Activated effector memory CD4-positive, alpha-beta T cell treated with Interleukin-2 at 50 U/mL for 16 hours (primary cell): ENCODE measurements at places on chromosomes 5 and 9.

DNA sequence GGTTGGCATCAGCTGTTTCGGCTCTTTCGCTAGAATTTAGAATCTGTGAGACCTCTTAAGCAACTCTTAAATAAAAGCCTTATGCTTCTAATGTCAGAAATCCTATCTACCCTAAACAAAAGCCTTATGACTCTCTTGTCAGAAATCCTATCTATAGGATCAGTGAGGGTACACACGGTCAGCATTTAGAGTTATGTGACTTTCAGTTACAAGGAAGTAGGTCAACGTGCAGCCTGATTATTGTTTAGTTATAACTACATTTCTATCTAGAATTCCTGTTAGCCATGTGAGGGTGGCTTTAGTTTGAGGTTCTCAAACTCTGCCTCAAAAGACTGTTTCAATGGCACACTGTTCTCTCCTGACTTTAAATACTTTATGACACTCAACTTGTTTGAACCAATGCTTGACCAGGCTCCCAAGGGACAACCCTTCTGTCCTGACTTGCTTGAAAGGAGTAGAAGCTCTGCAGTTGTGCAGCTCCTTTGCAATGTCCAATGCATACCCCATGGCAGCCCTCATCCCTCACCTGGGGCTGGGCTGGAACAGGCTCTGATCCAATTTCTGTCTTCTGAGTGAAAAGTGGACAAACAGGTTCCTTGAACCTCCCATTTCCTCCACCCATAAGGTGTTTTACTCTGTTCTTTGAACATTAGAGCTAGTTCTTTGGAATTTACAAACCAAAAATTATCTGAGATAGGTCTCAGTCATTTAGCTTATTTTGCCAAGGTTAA lies 251.6 kb upstream of the PIK3R1 start:
- no peak for DNase-seq

- no peak for DNase-seq
These were observed 13.6 kb downstream of the GGTA1 start for GRCh38 chr9:121486043-121486442.

DNA sequence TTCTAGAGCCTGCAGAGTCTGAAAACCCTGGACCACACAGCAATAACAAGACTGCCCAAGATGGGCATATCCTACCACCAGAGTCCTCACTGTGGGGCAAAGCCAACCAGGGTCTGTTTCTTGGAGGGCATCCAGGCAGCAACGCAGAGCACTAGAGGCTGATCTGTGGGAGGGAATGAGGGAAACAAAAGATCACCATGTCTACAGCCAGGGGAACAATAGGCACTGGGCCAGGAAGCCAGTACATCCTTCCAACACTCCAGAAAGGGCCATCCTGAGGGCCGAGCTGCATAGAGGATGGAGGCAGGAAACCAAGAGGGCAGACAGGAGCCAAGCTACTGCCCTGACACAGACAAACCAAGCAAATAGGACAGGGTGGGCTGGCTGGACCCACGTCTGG lies 416.1 kb upstream of the IRX4 start:
- no peak for DNase-seq

- DNase-seq, result peak; percentile 60
These were observed 14.2 kb upstream of the RALGDS start for GRCh38 chr9:133135146-133135745.

GRCh38 chr5:138602371-138603000 lies 27.3 kb upstream of the HSPA9 start:
- DNase-seq, result no peak

- no peak for DNase-seq
These were observed 14.3 kb downstream of the RASGEF1C start for GRCh38 chr5:180194410-180195345.

- DNase-seq, result no peak
These were observed 4.4 kb downstream of the EIF4EBP3 start for GRCh38 chr5:140551872-140552271.

GRCh38 chr5:69048230-69048629 lies 45.6 kb upstream of the SLC30A5 start:
- no peak for DNase-seq

DNA sequence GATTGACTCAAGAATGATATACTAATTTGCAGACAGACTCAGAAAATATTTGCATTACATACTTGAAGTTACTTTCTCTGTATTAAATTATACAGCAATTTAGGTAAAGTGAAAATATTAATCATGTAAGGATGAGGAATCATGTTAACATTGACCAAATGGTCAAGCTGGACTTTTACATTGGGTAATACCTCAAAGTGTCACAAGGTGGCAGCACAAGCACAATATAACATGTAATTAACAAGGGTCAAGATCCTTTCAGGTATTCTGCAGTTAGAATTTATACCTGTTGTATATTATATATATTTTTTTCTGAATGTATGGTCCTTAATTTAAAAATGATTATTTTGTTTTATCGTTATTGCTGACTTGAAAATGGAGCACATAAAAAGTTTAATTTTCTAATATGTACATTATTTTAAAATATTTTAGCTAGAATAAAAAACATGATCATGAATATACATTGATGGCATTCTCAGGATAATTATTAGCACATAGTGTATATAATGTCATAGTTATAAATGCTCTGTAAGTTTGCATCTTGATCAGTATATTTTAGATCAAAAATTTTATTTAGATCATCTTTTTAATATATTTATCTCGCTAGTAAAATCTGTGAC lies 8.6 kb downstream of the HAPLN1 start:
- no peak for DNase-seq

- DNase-seq, result no peak
These were observed 265.7 kb upstream of the KLF4 start for GRCh38 chr9:107755246-107755645.
